ENCODE measurements at places on chromosomes 2 and 18.

GRCh38 chr2:56770490-56770889, 586.7 kb downstream of the CCDC85A start:
- no peak for DNase-seq

DNA sequence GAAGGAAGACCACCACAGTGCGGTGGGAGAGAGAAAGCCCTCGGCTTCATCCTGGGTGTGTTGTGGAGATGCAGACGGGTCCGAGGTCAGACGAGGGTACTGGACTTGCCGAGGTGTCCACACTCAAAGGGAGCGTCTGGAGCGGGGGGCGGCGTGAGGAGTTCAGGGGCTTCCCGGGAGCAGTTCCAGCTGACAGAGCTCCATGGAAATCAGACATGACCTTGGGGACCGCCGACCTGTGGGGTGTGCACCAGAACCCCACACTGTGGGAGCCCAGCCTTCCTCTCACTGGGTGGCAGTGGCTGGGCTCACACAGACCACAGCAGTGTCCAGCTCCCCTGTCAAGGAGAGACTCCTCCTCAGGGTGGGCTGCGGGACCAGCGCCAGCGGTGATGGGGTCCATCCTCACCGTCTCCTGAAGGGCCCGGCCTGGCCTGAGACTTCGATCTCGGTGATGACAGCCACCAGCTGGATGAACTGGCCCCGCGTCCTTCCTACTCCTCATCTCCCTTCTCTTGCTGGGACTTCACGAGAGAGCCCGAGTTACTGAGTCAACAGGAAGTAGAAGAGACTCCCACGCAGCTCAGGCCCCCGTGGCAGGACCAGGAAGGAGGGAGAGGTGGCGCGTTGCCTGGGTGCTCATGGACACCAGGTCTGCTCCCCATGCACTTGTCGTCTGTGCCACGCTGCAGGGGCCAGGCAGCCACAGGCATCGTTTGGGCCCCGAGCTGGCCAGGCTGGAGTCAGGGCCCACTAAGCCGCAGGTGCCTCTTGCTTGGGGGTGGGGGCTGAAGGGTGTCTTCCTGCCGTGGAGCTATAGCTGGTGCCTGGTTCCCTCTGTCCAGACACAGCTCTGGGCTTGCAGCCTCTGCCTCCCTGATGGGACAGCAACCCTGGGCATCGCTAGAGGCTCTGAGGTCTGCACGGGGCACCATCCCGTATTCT, 101.9 kb upstream of the CTDP1 start:
- no peak for DNase-seq

GRCh38 chr2:190864375-190864774, 16.2 kb upstream of the GLS start:
- no peak for DNase-seq

DNA sequence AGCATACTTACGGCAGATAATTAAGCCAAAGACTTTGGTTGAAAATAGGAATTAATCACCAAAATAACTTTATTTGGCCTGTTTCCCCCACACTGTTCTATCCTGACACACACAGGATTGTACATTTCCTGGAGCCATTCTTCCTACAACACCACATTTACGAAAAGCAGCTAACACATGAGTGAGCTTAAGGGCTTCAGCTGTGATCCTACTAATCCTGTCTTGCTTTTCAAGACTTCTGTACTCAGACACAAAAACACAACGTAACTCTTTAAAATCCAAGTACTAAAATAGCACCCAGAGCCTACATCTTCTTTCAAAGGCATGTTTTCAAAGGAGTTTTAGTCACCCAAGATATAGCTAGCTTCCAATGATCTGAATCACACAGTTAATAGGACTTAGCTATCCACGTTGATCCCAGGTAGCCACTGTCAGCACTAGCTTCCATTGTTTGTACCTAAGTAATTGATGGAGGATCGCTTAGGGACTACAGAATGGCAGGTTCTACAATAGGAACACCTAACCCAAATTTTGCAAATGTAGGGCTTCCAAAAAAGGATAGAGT, 42.8 kb upstream of the TTC39C start:
- no peak for DNase-seq

DNA sequence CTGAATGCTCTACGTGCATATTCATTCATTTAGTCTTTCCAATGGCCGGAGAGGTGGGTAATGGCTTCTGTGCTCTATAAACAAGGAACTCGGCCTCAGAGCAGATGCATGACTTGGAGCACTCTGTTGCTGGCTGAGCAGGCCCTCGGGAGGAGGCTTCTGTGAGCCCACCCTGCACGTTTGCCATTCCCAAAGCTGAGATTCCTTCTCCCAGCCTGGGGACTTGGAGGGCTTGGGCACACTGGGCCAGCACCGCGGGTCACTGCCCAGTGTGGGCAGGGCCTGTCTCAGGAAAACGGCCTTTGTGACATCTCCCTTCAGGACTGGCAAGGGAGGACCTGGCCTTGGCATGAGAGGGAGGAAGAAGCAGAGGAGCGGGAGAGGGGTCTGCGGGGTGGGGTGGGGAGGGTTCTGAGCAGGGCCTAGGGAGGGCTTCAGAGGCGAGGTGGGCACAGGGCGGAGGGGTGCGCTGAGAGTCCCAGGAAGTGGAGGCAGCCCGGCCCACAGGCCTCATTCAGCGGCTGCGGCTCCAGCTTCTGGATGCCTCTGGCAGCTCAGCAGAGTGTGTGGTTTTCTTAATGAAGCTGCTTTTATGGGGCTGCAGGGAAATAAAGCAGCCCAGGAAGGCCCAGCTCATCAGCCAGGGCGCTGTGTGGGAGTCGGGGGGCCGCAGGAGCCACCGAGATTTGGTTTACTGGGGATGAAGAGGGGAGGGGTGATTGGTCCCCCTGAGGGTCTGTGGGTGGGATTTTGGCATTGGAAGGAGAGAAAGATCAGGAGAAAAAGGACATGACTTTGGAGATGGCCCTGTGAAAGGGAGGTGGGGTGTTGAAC, 51.7 kb upstream of the OTOF start:
- DNase-seq = no peak

DNA sequence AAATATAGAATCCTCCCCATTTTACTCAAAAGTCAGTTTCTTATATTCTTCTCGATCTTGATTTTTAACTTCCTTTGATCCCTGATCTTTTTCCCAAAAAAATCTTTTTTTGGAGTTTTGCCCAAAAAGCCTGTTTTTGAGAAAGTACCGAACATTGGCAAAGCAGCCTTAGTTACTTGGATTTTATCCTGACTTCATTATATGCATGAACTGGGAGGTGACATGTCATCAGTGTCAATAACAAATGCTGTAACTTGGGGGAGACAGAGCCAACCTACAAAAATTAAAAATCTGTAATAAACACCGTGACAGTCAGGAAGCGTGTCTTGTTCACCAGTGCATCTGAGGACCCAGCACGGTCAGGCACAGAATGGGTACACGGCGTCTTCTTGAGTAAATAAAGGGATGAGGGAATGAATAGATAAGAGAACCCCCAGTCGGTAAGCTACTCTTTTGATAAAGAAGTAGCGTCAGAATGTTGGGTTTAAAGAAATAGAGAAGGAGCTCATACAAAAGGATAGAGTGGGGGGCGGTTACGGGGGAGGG, 24.9 kb downstream of the TRAPPC12 start:
- DNase-seq = no peak

- DNase-seq = peak; percentile 33
These were observed 679 bp downstream of the PTMA start for GRCh38 chr2:231708773-231709635.

- no peak for DNase-seq
These were observed 199.2 kb upstream of the SMAD2 start for GRCh38 chr18:48129621-48130082.

- DNase-seq = no peak
These were observed 1094.6 kb upstream of the CDH2 start for GRCh38 chr18:29271501-29271900.

Data from stimulated activated CD4-positive, alpha-beta T cell treated with anti-CD3 and anti-CD28 coated beads, Interleukin-15, amount 100 ng/mL, for 1 hour (primary cell).